ENCODE measurements at places on chromosomes 3 and 15. TPM values are rescaled to one million over a fixed set of nuclear protein-coding genes. Genes with fewer than 3 reads are reported as not detected.

ROBO1 gene
- 13.3 TPM for total RNA-seq

PLCB2 gene
- 32.4 TPM for total RNA-seq

AGTR1 gene
- 3.8 TPM for total RNA-seq

UNC45A gene
- 54.0 TPM for total RNA-seq

- DNase-seq, result no peak
- H3K27ac ChIP-seq, result no peak overlapping the region
- H3K27me3 ChIP-seq, result no peaks in the 10 kb centered on the region
- H3K4me1 ChIP-seq, result no peaks in the 10 kb centered on the region
- H3K4me3 ChIP-seq, result no peak overlapping the region
- no peaks in the 10 kb centered on the region for H3K36me3 ChIP-seq
Measured at GRCh38 chr3:144363856-144364255, 392.2 kb downstream of the DIPK2A start.

DNA sequence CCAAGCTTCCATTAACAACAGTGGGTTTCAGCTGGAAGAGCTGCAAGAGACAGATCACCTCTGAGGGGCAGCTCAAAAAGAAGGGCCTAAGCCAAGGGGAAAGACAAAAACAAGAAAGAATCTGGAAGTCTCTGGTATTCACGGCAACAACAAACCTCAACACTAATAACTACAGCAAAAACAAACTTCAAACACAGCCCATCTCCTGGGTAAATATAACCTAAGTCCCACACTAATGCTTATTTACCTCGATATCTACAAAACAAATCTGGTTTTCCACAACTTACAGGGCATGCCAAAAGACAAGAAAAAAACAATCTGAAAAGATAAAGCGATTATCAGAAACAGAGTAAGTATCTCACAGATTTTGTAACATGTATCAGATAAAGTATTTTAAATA is 29.7 kb downstream of the TOP2B start:
- H3K4me1 ChIP-seq, result no peaks in the 10 kb centered on the region
- DNase-seq, result no peak
- no peaks in the 10 kb centered on the region for H3K27me3 ChIP-seq
- no peak overlapping the region for H3K27ac ChIP-seq

- no peak overlapping the region for H3K27ac ChIP-seq
- H3K36me3 ChIP-seq, result no peaks in the 10 kb centered on the region
- no peak for DNase-seq
- no peak overlapping the region for H3K4me3 ChIP-seq
- peaks cover 10% of the 10 kb centered on the region for H3K4me1 ChIP-seq
Measured at GRCh38 chr3:71317749-71318457, 265.6 kb downstream of the FOXP1 start.

DNA sequence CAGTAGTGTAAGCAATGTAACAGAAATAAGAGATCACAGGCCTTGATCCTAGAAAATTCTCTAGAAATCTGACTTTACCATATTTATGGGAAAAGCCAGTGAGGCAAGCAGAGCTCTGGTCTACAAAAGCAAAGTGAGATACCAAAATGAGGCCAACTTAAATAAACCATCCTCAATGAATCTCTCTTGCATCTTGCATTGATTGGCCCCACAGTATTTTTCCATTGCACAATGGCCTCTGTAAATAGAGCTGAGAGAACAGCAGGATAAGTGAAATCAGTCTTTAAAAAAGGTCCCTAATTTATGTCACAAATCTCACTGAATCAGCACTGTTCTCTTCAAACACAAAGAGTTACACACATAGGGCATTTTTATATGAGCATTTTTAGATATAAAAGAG is 8.9 kb downstream of the CFAP20DC start:
- H3K27ac ChIP-seq, result no peak overlapping the region
- H3K4me1 ChIP-seq, result no peaks in the 10 kb centered on the region
- H3K36me3 ChIP-seq, result no peaks in the 10 kb centered on the region
- H3K27me3 ChIP-seq, result no peaks in the 10 kb centered on the region
- no peak overlapping the region for H3K4me3 ChIP-seq

- H3K27me3 ChIP-seq, result no peaks in the 10 kb centered on the region
- no peak overlapping the region for H3K4me3 ChIP-seq
- no peak overlapping the region for H3K27ac ChIP-seq
- no peaks in the 10 kb centered on the region for H3K36me3 ChIP-seq
Measured at GRCh38 chr3:171871392-171872274, 28.5 kb downstream of the TMEM212 start.

DNA sequence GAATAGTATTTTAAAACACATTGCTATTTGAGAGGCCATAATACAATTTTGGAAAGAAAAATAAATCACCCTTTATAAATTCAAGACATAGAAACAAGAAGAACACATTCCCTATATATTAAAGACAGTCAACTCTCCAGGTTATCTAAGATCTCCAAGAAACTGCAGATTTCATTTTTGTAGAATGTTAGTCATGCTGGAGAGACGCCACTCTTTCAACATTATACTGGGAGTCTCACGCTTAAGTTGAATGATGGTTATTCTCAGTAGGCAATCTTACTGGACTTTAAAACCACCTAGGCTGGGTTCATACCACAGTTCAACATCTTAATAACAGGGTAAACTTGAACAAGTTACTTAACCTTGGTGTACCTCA is 3.6 kb upstream of the CHRM5 start:
- peak overlapping the region; percentile 2 for H3K4me3 ChIP-seq
- H3K27ac ChIP-seq, result no peak overlapping the region
- H3K27me3 ChIP-seq, result no peaks in the 10 kb centered on the region

DNA sequence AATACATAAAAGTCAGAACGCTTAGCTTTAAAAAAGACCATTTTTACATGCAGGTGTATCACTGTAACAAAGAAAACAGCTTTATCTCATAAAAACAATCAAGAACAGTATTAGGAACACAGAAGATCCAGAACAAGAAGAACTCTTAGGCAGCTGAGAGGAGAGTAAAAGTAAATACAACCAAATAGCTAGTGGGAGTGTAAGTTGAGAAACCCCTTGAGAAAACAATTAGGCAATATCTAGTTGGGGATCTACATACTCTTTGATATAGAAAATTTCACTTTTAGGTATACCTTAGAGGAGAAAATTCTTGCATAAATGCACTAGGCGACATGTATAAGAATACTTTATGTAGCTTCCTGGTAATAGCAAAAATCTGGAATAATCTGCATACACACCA is 7.5 kb downstream of the TMF1 start:
- H3K36me3 ChIP-seq, result peaks cover 32% of the 10 kb centered on the region
- H3K4me1 ChIP-seq, result peaks cover 27% of the 10 kb centered on the region
- no peak overlapping the region for H3K4me3 ChIP-seq
- H3K27me3 ChIP-seq, result no peaks in the 10 kb centered on the region
- no peak overlapping the region for H3K27ac ChIP-seq
- no peak for DNase-seq

DNA sequence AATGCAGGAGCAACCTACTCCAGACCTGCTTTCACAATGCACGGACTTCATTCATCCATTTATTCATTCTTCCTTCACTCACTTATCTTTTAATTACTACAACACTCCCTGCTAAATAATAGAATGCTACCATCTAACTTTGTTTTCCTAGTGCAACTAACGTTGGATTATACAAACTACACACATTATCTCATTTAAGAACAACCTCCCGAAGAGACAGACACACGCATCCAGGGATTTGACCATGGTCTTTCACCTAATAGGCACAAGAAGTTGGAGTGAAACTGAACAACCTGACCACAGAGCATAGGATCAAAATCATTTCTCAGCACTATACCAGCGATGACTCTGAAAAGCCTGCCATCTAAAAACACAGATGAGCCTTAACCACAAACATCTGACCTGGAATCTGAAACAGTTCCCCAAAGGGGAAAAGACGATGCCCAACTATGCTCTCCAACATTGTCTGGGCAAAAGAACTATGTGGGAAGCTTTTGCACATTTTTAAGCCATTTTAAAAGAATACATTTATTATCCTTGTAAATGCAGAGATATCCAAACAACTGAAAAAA is 21.0 kb downstream of the ZNF385D start:
- H3K4me1 ChIP-seq, result peaks cover 4% of the 10 kb centered on the region
- H3K27ac ChIP-seq, result no peak overlapping the region
- no peaks in the 10 kb centered on the region for H3K27me3 ChIP-seq
- H3K36me3 ChIP-seq, result no peaks in the 10 kb centered on the region
- DNase-seq, result no peak

DNA sequence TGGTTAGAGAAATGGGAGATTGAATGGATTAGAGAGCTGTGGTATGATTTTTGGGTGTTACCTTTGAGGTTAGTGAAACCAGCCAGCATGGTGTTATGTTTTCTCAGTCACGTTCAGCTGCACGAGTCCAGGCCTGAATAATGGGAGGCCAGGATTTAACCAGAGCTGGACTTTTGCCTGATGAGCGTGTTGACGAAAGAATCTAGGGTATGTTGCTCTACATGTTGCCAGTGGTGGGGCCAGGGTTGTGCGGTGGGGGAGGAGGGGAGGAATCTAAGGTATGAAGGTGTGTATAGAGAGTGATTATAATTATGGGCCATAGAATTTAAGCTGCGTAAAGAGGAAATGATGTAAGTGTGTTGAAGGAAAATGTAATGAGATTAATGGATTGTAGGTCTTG is 22.8 kb downstream of the MINDY2 start:
- no peak overlapping the region for H3K4me3 ChIP-seq
- no peaks in the 10 kb centered on the region for H3K4me1 ChIP-seq
- no peaks in the 10 kb centered on the region for H3K27me3 ChIP-seq
- DNase-seq, result no peak
- H3K27ac ChIP-seq, result no peak overlapping the region

All from thoracic aorta (tissue), 2 donors.